ENCODE measurements at places on chromosomes 7 and 10.

- no peak for DNase-seq
Measured at GRCh38 chr10:128026615-128027300, 99.5 kb downstream of the MKI67 start.

DNA sequence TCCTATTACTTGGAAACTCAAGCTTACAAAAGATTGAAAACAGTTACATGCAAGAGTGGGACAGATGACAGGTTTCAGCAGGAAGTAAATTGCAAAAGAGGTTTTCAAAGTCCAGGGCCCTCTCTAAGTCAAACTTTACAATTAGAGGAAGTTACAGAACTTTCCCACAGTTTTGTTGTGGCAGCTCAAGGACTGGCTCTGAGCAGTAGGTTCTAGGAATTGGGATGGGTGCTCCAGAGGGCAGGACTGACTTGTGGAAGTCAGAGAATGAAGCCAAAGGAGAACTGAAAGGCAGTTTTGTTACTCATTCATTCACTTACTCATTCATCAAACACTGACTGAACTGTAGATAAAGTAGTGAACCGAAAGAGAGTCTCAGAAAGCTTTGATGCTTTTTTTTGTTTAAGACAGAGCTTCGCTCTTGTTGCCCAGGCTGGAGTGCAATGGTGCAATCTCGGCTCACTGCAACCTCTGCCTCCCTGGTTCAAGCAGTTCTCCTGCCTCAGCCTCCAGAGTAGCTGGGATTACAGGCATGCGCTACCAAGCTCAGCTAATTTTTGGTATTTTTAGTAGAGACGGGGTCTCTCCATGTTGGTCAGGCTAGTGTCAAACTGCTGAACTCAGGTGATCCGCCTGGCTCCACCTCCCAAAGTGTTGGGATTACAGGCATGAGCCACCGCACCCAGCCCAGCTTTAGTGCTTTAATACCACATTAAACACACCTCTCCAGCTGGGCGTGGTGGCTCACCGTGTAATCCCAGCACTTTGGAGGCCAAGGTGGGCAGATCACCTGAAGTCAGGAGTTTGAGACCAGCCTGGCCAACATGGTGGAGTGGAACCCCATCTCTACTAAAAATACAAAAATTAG lies 66.8 kb upstream of the CCNJ start:
- no peak for DNase-seq

- DNase-seq, result no peak
Measured at GRCh38 chr10:50544095-50544856, 79.5 kb downstream of the SGMS1 start.

DNA sequence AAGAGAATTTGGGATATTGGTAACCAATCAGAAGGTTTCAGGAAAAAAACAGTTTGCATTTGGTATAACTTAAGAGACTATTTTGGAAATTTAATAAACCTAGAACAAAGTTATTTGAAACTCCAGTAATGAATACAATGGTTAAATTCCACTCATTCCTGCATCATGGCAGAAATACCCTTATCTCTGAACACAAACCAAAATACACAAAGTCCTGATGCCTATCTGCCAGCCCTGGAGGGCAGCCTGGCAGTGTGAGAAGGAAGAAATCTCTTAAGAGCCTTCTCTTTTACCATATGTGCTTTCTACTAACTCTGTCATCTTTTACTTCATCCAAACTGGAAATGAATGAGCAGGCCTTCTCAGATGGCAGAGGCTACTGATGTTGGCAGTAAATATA lies 147.1 kb upstream of the LYZL1 start:
- DNase-seq, result no peak

- no peak for DNase-seq
Measured at GRCh38 chr10:129294944-129295343, 172.1 kb upstream of the MGMT start.

GRCh38 chr7:32071466-32072091 lies 1.4 kb upstream of the PDE1C start:
- DNase-seq, result no peak

DNA sequence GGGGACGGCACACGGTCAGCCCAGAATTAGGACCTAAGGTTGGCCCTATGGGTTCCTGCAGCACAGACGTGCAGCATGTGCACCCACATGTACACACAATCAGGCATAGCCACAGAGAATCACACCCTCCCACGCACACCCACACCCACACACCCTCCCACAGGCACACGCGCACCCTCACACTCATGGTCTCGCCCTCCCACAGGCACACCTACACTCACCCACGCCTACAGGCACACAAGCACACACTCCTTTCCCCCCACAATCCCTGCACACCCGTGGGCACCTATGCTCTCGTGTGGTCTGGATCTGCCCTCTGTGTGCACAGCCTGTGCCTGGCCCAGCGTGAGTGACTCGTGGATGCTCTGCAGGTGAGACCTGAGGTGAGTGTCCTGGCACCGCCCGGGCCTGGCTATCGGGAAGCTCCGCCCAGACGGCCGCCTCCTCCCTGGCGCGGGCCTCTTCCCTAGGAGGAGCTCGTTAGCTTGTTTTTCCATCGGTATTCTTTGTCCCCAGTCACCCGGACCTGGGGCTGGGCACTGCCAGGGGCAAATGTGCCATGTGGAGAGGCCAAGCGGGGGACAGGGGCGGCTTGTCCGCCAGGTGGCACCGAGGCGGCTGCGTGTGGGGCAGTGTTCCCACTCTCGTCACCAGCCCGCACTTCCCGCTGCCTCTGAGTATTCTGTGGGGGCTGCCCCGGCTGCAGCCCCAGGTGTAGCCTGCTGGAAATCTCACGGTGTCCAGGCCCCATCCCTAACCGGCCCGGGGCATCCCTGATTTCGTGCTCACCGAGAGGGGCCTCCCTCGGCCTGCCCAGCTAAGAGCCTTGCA lies 110.2 kb upstream of the FAM20C start:
- no peak for DNase-seq

DNA sequence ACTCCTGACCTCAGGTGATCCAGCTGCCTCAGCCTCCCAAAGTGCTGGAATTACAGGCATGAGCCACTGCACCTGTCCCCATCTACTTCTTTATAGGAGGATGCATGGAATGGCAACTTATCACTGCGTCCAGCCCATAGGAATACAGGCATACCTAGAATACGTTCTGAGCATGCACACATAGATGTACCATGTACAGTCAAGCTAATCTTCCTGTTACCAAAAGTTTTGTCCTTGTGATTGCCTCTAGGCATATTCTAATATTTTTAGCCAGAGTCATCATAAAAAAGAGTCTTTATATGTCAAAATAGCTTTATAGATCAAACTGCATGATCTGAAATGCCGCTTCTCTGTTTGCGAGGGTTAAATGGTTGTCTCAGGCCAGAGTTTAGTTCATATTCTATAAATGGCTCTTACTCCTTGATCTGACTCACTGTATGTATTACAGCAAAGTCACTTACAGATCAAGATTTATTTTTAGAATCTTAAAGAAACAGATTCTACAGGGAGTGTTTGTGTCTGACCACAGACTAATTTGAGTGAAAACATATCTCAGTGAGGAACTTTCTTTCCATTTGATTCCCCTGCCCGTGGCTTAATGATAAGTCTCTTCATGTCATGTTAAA lies 210.9 kb downstream of the CREB5 start:
- no peak for DNase-seq

- DNase-seq, result no peak
Measured at GRCh38 chr10:71978988-71979691, 14.9 kb downstream of the CHST3 start.

- no peak for DNase-seq
Measured at GRCh38 chr7:159007364-159007995, 137.2 kb downstream of the VIPR2 start.

DNA sequence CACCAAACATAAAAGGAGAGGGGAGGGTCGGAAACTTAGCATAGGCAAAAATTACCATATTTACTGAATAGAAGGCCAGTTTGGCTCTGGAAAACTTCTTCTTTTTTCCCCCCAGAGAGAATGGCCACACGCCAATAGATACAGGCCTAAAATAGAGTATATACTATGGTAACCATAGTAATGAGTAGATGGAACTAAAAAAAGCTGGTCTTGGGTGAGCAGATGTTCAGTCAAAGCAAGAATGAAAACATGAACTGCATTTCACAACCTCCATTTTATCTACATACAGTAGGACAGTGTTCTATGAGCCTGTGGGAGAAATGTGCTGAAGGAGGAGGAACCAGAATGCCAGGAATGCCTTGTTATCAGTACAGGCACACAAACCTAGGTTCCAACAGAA lies 141.7 kb upstream of the SEMA3A start:
- DNase-seq, result no peak

GRCh38 chr7:135723411-135723810 lies 4.6 kb downstream of the SLC13A4 start:
- DNase-seq, result no peak

Data from activated CD4-positive, CD25-positive, alpha-beta regulatory T cell treated with anti-CD3 and anti-CD28 coated beads, Interleukin-2, amount 50 U/mL, for 72 hours (primary cell).